ENCODE measurements at places on chromosomes 11 and 22. TPM values are rescaled to one million over a fixed set of nuclear protein-coding genes. Genes with fewer than 3 reads are reported as not detected.

DNA sequence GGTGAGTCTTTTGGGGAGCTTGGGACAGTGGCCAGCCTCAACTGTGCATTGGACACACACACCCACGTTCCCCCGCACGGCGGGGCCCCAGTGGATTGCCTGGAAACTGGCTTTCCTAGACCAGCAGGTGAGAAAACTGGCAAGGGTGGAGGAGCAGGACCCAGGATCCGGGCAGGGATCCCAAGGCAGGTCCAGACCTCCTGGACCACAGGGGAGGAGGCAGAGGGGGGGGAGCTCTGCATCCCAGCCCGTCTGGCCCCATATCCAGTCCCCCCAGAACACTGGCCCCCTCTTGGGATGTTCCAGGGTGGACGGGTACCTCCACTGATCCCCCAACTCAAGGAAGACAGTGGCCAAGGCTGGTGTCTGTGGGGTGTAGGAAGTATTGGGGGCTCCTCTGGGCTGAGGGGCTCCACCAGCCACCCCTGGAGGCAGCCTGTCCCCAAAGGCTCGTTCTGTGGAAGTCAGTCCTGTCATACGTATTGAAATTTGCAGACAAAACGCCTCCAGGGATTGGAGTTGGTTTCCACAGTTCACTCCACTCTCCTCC is 89.3 kb upstream of the LINC01488 start:
- DNase-seq, result peak; percentile 34

- DNase-seq, result no peak
Observed at GRCh38 chr11:103397369-103397768, 288.1 kb downstream of the DYNC2H1 start.

DNA sequence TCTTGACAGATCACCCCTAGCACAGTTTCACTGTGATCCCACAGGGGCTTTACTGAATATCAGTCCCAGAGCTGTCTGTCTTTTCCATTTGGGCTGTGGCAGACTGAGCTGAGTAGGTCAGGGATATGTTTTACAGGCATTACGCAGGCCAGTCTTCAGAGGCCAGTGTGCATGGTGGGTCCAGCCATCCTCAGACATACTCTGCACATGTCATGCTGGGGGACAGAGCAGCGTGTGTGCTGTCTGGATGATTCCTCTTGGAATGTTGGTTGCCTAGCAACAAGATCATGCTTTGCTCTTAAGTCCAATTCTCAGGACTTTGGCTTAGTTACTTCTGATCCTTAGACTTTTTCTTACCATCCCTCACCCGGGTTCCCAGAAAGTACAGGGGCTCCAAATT is 736.5 kb downstream of the DLG2 start:
- DNase-seq, result no peak

DNA sequence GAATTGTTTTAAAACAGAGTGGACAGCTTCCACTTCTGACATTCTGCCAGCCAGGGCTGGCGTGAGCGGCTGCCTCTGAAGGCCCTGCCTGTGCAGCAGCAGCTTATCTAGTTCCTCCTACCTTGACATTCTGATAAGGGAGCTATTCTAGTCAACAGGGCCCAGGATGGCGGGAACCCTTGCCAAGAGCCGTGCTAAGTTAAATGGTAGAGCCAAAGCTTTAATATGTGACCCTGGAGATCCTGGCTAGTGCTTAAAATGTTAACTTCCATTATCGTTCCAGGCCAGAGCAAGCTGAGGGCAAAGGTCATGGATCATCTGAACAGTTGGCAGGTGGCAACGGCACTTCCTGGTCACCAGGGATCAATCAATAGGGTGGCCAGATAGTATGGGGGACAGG is 3.5 kb downstream of the KCNJ5 start:
- no peak for DNase-seq

GGA1 gene
- 88.8 TPM for total RNA-seq

All from spleen (tissue), 13 donors.